ENCODE measurements at places on chromosomes 4 and X.
A peak's percentile ranks its signal among the peaks of the same experiment; 100 is the strongest.

- no peak for DNase-seq
- peak overlapping the region; percentile 23 for H3K4me3 ChIP-seq
- no peaks in the 10 kb centered on the region for H3K27me3 ChIP-seq
- peaks cover 8% of the 10 kb centered on the region for H3K36me3 ChIP-seq
Measured at GRCh38 chr4:183164963-183165362, 65.9 kb downstream of the WWC2 start.

DNA sequence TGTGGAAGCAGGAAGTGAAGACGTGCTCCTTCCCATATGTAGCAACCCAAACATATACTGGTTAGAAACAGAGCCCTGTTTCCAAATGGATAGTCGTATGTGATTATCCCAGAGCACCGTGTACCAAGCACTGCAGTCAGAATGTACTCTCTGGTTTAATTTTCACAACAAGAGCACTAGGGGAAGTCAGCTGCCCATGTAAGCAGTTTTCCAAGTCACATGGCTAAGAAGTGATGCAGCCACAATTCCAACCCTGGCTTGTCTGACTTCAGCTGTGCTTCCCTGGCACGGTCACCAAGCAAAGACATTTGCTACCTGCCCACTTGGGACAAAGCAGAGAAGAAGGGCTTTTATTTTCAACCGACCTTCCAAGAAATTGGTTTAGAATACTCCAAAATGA is 28.2 kb upstream of the CEP135 start:
- DNase-seq: no peak
- H3K27me3 ChIP-seq: no peaks in the 10 kb centered on the region
- H3K4me1 ChIP-seq: no peaks in the 10 kb centered on the region

GRCh38 chr4:100895556-100896197 is 377.9 kb upstream of the EMCN start:
- H3K4me3 ChIP-seq: no peak overlapping the region
- no peaks in the 10 kb centered on the region for H3K27me3 ChIP-seq
- no peak overlapping the region for H3K27ac ChIP-seq
- peaks cover 6% of the 10 kb centered on the region for H3K4me1 ChIP-seq

DNA sequence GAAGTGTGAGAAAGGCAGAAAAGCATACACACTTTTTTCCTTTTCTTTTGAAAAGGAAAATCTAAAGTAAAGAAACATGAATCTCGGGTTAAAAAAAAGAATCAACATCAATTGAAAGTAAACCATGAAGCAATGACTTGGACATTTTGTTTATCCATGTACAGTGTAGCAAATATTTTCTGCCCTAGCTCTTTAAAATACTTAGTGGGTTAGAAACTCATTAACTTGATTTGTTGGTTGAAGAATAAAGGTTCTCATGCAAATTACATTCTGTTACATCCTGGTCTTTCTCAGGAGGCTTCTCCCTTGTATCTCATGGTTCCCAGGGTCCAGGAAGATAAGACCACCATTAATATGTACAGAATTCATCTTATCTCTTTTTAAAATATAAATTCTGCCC is 9.0 kb upstream of the MEPE start:
- DNase-seq: no peak
- no peak overlapping the region for H3K27ac ChIP-seq
- H3K27me3 ChIP-seq: no peaks in the 10 kb centered on the region

- H3K27me3 ChIP-seq: no peaks in the 10 kb centered on the region
- H3K27ac ChIP-seq: no peak overlapping the region
- H3K4me3 ChIP-seq: no peak overlapping the region
- no peak for DNase-seq
- no peaks in the 10 kb centered on the region for H3K36me3 ChIP-seq
Measured at GRCh38 chrX:98289726-98290125, 1406.0 kb downstream of the RPA4 start.

Data from type B pancreatic cell (in vitro differentiated cells).